ENCODE measurements at places on chromosomes 3 and 15.

- no peak for DNase-seq
Measured at GRCh38 chr3:191019855-191020254, 157.4 kb upstream of the GMNC start.

- no peak for DNase-seq
Measured at GRCh38 chr15:99732751-99733267, 428 bp downstream of the LYSMD4 start.

GRCh38 chr3:48695393-48695753 lies 9.7 kb upstream of the NCKIPSD start:
- DNase-seq: no peak

- DNase-seq: no peak
Measured at GRCh38 chr3:179865861-179866505, 170.8 kb downstream of the PEX5L start.

- DNase-seq: no peak
Measured at GRCh38 chr3:134378818-134379217, 4.6 kb upstream of the AMOTL2 start.

DNA sequence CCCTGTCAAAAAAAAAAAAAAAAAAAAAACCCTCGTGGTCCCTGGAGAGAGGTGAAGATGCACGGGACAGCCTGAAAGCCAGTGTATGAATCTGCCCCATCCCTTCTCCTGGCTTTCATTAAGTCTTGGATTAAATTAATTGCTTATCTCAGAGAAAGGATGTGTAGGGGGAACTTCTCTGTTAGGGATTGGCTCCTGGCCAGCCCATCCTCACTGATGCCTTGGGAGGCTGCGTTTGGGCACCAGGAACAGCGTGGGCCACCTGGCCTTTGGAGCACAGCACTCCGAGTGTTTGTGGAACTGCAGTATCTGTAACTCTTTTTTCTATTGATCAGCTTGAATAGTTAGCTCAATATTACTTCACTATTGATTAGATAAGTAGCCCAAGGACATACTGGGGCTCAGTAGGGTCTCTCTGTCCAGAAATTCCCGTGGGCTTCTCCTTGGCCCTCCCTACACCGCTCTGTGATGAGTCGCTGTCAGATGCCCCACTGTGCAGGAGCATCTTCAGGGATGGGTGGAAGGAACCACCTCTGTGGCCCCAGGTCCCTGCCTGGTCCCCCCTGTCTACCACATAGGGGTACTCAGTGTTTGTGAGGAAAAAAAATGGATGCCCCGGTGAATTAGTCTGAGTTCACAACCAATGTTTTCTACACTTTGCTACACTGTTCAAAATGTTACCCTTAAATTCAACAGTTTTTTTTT lies 2.0 kb downstream of the PXYLP1 start:
- DNase-seq: no peak

GRCh38 chr15:57541805-57542504 lies 49.7 kb upstream of the MYZAP start:
- no peak for DNase-seq

GRCh38 chr3:173003471-173003870 lies 137.6 kb downstream of the SPATA16 start:
- no peak for DNase-seq

DNA sequence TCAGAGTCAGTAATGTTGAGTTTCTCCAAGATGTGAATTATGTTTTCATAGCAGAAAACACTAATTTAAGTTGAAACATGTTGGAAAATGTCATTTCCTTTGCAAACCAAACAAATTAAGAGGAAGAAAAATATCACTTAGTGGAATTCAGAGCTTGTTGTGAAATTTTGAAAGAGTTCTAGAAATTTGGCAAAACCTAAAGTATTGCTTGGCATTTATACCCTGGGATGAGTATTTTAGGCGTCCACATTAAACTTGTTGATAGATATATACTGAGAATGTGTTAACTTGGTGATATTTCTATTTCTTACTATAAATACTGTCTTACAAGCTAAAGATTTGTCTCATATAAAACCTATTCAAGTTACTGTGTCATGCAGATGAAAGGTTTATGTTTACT lies 335.2 kb downstream of the NSUN3 start:
- DNase-seq: no peak

DNA sequence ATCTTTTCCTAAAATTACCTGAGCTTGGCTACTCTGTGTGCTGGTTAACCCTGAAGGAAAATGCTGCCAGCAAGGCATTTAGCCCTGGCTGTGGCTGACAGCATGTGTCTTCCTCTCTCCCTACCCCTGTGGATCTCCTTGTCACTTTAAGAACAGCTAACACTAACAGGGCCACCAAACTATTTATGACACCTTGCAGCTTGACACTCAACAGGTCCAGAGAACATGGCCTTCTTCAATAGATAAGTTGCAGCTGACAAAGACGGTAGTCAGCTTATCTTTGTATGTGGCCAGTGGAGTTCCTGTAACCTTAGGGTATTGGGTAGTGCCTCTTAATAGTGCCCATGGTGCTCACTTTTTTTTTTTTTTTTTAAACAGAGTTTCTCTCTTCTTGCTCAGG lies 32.0 kb upstream of the COPB2 start:
- no peak for DNase-seq

- DNase-seq: no peak
Measured at GRCh38 chr3:67458408-67458807, 196.0 kb downstream of the SUCLG2 start.

DNA sequence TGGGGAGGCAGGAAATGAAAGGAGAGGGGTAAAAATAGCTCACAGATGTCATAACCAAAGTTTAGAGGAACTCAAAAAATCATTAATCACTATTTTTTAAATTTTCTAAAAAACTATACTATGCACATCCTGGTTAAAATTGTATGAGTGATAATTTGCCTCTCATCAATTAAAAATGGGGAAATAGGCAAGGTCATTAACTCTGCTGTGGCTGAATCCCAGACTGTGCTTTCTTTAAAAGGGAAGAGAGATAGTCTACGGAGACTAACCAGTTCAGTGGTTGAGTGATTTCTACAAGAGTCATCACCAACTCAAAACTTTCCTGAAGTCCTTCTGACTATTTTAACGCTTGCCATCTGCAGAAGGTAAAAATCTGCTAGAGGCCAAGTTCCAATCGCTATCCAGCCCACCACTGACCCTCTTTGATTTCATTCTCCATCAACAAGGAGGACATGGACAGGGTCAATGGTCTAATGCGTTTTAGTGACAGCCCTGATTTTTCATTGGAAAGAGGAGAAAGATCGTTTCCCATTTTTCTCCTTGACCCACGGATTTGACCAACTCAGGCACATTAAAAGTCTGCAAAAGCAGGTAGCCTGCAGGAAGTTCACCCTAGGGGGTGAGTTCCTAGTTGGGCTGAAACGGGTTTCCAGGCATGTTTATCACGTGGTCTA lies 850 bp downstream of the SUCLG2 start:
- DNase-seq: no peak

- DNase-seq: no peak
Measured at GRCh38 chr15:95162531-95162930, 931.2 kb downstream of the MCTP2 start.

DNA sequence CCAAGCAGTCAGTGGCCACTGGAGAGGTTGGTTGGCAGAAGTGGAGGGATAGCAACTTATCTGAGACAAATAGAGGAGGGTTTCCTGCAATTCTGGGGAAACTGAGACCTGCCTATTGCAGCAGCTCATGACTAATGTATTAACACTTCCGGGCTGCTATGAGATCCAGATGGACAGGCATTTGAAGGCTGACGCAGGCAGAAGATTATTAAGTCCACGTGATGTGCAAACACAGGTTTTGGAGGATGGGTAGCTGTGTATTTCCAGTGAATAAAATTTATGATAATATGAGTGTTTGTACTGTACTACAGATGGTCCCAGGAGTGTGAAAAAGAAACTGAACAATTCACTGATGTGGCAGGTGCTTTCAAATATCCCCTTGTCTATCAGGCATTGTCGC lies 28.5 kb upstream of the CFAP161 start:
- no peak for DNase-seq

DNA sequence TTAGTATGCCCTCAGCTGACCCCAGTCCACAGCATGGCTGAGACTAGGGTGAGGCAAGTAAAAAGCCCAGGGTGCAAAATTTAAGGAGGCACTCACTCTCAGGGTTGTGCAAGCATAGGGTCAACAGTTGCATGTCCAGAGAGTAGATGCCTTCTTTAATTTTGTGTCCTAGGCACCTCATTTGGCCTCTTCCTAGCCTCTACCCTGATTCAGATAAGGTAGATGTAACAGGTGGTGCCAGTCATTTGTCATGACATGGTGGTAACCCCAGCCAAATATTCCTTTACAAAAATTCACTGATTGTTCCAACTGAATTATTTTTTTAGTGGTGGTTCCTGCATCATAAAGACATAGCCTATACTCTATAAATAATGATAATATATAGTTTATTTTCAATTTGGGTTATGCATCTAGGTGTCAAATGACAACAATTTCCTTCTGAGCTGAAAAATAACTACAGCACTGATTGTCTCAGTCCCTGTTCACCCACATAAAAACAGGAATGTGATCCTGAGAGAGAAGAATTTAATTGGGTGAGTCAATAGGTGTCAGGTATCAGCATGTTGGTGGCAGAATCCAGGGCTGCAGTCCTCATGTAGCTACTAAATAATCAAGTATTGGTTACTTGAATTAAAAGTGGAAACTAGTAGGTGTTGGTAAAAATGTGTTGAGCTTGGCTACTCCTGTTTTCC lies 44.2 kb upstream of the TIPARP start:
- no peak for DNase-seq

DNA sequence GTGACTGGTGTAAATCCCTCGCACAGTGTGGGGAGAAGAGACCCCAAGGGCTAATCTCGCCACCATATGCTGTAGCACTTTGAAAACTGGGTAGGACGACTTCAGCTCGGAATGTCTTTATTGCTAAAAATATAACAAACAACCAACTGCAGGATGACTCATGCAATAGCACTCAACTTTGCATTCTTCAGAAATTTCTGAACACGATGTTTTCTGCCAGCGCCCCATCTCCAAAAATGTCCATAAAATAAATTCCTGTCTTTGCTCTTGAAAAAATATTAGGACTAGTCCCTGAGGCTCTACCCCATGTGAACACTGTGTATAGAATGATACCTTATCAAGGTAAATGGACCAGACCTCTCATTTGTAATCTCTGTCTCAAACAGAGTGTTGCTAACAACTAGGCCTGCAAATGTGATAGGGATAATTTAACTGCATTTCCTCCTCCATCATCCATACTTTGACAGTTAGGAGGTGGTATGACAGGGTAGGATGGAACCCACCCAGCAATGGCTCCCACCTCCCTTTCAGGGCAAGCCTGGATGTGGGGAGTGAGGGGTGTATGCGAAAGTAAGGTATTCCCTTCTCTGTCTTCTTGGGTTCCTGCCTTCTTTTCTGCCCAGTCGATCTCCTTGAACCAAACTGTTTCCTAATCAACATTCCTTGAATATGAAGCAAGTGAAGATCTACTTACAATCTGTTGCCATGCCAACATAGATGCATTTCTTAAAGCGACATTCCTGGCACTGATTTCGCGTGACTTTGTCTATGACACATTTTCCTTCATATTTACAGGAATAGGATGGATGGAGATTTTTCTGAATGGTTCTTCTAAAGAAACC lies 201.1 kb downstream of the NR1D2 start:
- no peak for DNase-seq

GRCh38 chr15:74208901-74209559 lies 6.4 kb upstream of the STRA6 start:
- no peak for DNase-seq

- no peak for DNase-seq
Measured at GRCh38 chr3:29099296-29099695, 181.6 kb upstream of the RBMS3 start.

Data from GM19239 (cell line).